Ovary (tissue), 10 donors: ENCODE measurements at places on chromosomes 11 and 22. TPM values are rescaled to one million over a fixed set of nuclear protein-coding genes. Genes with fewer than 3 reads are reported as not detected.

DNA sequence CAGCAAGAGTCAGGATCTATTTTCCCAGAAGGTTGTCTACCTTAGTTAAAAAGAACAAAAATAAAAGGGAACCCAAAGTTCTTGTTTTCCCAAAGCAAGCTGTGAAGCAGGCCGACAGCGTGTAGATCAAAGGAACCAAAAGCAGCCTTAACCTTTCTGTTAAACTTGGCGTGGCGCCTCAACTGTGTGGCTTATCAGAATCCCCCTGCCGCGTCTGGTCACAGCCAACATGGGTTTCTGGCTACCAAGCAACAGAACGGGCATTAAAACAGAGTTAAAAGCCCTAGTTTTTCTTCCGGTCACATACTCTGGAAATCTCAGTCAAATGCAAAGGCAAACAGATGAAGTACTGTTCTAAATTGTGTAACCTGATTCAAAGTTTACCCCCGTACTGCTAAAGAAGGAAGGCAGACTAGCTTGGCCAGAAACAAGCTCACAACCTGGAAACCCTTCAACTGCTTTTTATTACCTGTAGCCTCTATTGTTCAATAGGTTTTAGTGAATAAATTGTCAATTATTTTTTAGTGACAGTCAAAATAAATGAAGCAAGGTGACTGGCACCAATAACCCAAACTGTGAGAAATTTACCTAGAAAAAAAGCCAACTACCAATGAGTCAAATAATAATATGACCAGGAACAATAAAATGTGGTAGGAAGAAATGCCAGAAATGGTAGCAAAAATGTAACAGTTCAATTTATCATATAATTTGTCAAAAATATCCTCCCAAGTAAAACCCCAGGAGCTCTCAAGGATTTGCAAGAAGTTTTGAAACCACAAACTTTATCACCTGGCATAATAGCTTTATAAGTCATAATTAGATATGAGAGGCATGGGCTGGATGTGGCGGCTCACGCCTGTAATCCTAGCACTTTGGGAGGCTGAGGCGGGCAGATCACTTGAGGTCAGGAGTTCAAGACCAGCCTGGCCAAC, 21.4 kb downstream of the CHKA start:
- H3K4me3 ChIP-seq: no peak overlapping the region
- DNase-seq: peak; percentile 78
- H3K36me3 ChIP-seq: no peaks in the 10 kb centered on the region
- peak overlapping the region; percentile 22 for H3K27ac ChIP-seq
- peaks cover 3% of the 10 kb centered on the region for H3K4me1 ChIP-seq

GRCh38 chr22:18965526-18966421, 29.7 kb upstream of the PRODH start:
- no peaks in the 10 kb centered on the region for H3K27me3 ChIP-seq
- no peak for DNase-seq
- H3K27ac ChIP-seq: no peak overlapping the region

DNA sequence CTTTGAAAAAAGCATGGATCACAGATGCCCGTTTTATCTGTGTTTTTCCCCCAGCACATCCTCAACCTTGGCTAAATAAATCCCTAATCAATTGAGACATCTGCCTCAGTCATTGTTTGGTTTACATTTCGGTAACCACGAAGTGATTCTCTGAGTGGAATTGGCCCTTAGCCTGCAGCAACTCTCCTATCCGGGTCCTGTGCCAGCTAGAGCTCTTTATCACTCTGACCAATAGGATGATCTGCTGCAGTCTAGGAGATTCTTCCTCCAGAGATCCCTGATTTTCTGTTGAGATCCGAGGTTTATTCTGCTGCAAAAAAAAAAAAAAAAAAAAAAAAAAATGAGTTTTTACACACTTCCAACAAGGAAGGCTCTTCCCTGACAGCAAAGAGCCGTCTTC, 137.3 kb downstream of the KCNA4 start:
- H3K4me1 ChIP-seq: no peaks in the 10 kb centered on the region
- no peak overlapping the region for H3K27ac ChIP-seq
- no peak for DNase-seq
- H3K36me3 ChIP-seq: no peaks in the 10 kb centered on the region
- H3K27me3 ChIP-seq: no peaks in the 10 kb centered on the region
- no peak overlapping the region for H3K4me3 ChIP-seq

DNA sequence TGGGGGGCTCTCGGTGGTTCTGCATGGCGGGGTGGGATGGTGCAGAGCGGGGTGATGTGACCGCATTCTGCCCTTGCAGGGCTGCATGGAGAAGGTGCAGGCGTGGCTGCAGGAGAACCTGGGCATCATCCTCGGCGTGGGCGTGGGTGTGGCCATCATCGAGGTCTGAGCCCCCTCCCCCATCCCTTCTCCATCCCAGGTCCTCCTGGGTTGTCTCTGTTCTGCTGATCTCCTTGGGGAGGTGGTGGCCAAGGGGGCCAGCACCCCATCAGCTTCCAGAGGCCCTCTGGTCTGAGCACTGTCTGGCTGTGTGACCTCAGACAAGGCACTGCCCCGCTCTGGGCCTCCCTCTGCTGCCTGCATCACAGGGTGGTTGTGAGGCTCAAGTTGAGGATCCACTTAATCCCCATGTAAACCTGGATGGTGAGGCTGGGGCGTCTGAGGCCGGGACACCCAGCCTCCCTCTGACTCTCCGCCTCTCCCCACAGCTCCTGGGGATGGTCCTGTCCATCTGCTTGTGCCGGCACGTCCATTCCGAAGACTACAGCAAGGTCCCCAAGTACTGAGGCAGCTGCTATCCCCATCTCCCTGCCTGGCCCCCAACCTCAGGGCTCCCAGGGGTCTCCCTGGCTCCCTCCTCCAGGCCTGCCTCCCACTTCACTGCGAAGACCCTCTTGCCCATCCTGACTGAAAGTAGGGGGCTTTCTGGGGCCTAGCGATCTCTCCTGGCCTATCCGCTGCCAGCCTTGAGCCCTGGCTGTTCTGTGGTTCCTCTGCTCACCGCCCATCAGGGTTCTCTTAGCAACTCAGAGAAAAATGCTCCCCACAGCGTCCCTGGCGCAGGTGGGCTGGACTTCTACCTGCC, 53.3 kb downstream of the CD82 start:
- H3K27ac ChIP-seq: no peak overlapping the region
- H3K4me1 ChIP-seq: no peaks in the 10 kb centered on the region
- no peak overlapping the region for H3K4me3 ChIP-seq
- no peaks in the 10 kb centered on the region for H3K27me3 ChIP-seq

- no peak within 1 kb of the TSS for H3K4me3 ChIP-seq
- no peaks in the 10 kb centered on the region for H3K27me3 ChIP-seq
- no peaks in the 10 kb centered on the region for H3K4me1 ChIP-seq
- DNase-seq: no peak
- H3K36me3 ChIP-seq: no peaks in the 10 kb centered on the region
These were observed at the start of gene OR51B5 for GRCh38 chr11:5343474-5344335. Gene OR51B5 (minus strand): TSS chr11:5343524. CDS start chr11:5343524, 0 bp downstream.

DNA sequence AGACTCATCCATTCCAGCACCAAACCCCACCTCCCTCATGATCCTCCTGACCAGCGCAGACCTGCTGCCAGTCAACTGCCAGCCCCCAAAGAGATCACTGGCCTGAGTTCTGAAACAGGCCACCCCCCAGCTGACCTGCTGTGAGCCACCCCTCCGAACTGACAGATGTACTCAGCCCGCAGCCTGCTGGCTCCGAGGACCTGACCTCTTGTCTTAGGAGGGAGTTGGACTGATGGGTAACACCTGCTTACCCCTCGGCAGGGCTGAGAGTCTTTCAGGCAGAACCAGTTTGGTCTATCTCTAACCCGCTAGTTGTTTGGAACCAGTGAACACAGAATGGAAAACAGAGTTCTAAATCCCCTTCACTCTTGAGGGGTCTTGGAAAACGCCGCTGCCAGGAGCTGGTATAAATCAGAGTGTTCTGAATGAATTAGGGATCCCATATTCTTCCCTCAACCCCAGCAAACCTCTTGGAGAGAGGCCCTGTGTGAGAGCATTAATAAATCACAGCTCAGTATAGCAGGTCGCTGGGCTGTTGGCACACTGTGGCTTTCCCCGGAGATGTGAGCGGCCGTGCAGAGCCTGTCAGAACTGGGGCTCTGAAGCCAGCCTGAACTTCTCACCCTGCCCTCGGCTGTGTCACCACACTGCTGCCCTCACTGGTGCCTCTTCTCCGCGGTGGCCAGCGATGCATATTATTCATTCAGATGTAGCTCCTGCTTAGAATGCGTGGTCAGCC, 165.1 kb upstream of the NCAM1 start:
- H3K4me1 ChIP-seq: peaks cover 4% of the 10 kb centered on the region
- H3K27me3 ChIP-seq: no peaks in the 10 kb centered on the region
- H3K27ac ChIP-seq: no peak overlapping the region

- no peaks in the 10 kb centered on the region for H3K4me1 ChIP-seq
- H3K27me3 ChIP-seq: no peaks in the 10 kb centered on the region
- no peak overlapping the region for H3K27ac ChIP-seq
- H3K36me3 ChIP-seq: no peaks in the 10 kb centered on the region
These were observed 30.3 kb downstream of the ELF5 start for GRCh38 chr11:34483106-34483874.

DNA sequence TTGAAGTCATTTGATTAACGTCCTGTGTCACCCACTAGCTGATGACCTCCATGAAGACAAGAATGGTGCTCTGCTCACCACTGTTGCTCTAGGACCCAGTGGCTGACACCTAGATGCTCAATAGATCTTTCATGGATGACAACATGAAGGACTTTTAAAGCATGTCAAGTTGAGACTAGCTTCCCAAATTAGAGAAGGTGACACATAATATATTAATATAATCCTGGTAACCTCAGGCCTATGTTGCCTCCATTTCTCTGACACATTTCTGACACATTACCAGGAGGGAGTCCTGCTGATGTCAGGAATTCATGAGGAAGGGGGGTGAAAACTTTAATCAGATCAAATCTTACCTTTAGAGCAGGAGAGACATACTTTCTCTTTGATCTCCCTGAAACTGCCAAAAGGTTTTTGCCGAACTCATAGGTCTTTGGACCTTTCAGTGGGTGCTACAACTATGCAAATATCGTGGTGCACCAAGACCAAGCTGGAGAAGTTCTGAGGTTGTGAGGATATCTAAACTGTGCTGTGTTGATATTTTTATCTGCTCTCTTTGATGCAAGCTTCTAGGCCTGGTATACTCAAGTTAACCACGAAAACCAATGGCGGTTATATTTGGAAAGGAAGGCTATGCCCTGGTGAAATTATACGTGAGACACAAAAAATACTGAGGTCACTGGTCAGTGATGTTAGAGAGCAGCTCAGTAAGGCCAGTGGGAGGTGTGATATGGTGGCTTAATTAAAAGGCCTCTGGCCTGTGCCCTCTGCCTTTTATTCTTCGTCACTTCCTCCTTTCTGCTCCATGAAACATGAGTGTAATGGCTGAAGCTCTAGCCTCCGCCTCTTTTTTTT, 13.2 kb upstream of the AMPD3 start:
- H3K27ac ChIP-seq: no peak overlapping the region
- DNase-seq: no peak
- H3K36me3 ChIP-seq: no peaks in the 10 kb centered on the region
- H3K27me3 ChIP-seq: no peaks in the 10 kb centered on the region

GRCh38 chr11:110294509-110294908, 1.9 kb downstream of the RDX start:
- H3K4me1 ChIP-seq: peaks cover 15% of the 10 kb centered on the region
- H3K27ac ChIP-seq: no peak overlapping the region
- peak overlapping the region; percentile 10 for H3K4me3 ChIP-seq
- no peaks in the 10 kb centered on the region for H3K27me3 ChIP-seq
- no peaks in the 10 kb centered on the region for H3K36me3 ChIP-seq

- H3K27ac ChIP-seq: no peak overlapping the region
- no peaks in the 10 kb centered on the region for H3K36me3 ChIP-seq
- peaks cover 2% of the 10 kb centered on the region for H3K4me1 ChIP-seq
These were observed 33.9 kb downstream of the ENDOD1 start for GRCh38 chr11:95123556-95123955.

DNA sequence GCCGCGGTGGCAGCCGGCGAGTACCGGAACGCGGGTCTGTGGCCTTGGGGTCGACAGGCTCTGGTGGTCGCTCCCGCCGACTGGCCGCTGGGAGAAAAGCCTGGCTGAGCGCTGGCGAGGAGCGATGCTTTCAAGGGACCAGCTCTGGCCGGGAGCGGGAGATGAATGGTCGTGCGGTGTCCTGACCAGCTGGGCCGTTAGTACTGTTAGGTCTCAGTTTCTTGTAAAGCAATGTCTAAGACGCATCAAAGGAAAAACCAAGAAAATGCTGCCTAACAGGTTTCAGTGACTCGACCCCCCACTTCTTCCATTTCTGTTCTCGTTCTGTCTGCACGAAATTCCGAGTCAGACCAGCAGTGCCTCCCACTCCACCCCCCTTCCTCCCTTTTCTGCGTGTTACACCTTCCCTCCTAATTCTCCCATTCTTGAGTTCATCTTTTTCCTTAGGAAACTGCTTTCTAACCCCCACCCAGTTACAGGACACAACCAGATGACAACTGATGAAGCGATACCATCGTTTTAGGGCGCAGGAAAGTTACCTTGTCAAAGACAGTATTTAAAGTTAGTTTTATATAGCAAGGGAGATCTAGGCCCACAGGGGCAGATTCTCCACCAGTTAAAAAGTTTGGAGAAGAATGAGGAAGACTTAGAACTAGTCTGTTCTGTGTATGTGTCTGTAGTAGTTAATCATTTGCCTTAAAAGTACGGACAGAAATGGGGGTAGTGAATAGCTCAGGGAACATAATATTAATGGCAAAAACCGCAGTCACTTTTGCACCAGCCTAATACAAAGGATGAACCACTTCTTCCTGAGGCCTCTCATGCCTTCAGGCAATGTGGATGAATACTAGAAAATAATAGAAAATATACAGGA, 1.0 kb downstream of the CUL5 start:
- H3K4me3 ChIP-seq: peak overlapping the region; percentile 97
- no peak for DNase-seq
- peaks cover 2% of the 10 kb centered on the region for H3K4me1 ChIP-seq
- peak overlapping the region; percentile 94 for H3K27ac ChIP-seq
- no peaks in the 10 kb centered on the region for H3K27me3 ChIP-seq

DNA sequence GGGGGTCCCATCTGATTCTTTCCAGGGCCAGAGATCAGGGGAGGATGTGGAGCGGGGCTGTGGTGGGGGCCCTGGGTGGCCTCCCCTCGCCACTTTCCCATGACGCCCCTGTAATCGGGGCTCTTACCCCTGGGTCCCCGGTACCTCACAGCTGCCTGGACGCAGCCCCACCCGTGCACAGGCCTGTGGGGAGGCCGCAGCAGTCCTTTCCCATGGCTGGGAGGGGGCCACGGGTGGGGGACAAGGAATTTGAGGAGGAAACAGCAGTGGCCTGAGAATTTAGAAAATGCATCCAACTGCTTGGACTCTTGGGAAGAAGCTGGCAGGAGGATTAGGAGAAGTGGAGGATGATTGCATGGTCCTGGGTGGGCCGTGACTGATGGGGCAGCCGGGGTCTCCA, 18.0 kb downstream of the H19 start:
- H3K4me3 ChIP-seq: no peak overlapping the region
- H3K27ac ChIP-seq: no peak overlapping the region
- DNase-seq: no peak
- no peaks in the 10 kb centered on the region for H3K27me3 ChIP-seq
- H3K4me1 ChIP-seq: no peaks in the 10 kb centered on the region
- H3K36me3 ChIP-seq: no peaks in the 10 kb centered on the region

A4GALT gene
- total RNA-seq: 19.6 TPM

GPR83 gene
- total RNA-seq: not detected

ASCL2 gene
- total RNA-seq: 0.24 TPM

APOL5 gene
- not detected for total RNA-seq
